Urothelium cell line (cell line): ENCODE measurements at places on chromosomes 12 and 14.
A peak's percentile ranks its signal among the peaks of the same experiment; 100 is the strongest.

DNA sequence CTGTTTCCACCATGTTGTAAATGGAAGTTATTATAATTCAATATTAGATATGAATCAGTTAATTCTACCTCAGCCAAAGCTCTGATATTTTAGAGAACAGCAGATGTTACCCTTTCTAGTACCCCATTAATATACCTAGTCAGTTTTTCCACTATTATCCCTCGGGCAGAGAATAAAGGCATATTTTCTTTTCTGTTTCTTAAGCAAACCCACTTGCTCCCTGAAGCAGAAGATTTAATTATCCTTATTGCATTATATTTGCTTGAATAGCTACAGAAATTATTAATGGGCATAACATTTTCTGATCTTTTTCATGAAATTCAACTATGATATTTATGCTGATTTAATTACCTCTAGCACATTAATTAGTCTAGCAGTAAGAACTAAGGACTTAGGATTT is 832.9 kb upstream of the FBXO33 start:
- DNase-seq: no peak

GRCh38 chr14:38108681-38109080 is 99.0 kb upstream of the SSTR1 start:
- no peak for DNase-seq

GRCh38 chr12:116323406-116324386 is 46.2 kb upstream of the MED13L start:
- no peak for DNase-seq

GRCh38 chr12:111488271-111488670 is 82.5 kb downstream of the SH2B3 start:
- DNase-seq: no peak

DNA sequence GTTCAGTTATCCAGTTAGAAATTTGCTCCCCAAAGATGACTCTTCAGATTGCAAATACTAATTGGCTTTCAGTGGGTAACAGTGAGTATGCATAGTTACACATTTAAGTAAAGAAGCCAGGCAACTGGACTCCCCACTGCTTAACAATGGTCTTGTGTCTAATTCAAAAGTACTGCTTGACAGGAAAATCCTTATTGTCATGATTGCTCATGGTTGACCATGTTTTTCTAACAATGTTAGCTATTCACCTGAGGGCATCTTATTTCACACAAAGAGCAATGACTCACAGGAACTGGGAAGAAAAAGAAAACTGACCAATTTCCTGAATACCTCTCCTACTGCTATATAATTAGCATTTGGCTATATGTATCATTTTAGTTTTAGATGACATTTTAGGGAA is 33.7 kb upstream of the ALG10B start:
- DNase-seq: peak; percentile 21

- no peak for DNase-seq
Observed at GRCh38 chr12:111193496-111193895, 175.4 kb downstream of the PHETA1 start.

DNA sequence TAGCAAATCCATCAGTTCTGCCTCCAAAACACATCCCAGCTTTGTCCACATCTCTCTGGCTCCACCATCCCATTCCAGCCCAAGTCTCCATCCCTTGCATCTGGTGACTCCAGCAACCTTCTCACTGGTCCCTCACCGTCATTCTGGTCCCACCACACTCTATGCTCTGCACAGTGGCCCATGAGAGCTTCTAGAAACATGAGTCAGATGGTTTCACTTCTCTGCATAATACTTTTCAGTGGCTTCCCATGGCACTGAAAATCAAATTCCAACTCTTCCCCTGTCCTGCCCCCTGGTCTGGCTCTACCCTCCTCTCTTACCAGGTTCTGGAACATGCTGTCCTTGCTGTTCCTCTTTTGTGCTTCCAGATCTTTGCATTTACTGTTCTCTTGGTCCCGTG is 17.2 kb upstream of the C12orf76 start:
- no peak for DNase-seq

GRCh38 chr14:53375599-53375998 is 222.5 kb upstream of the DDHD1 start:
- DNase-seq: no peak

- DNase-seq: no peak
Observed at GRCh38 chr14:100165376-100165775, 5.9 kb upstream of the DEGS2 start.

DNA sequence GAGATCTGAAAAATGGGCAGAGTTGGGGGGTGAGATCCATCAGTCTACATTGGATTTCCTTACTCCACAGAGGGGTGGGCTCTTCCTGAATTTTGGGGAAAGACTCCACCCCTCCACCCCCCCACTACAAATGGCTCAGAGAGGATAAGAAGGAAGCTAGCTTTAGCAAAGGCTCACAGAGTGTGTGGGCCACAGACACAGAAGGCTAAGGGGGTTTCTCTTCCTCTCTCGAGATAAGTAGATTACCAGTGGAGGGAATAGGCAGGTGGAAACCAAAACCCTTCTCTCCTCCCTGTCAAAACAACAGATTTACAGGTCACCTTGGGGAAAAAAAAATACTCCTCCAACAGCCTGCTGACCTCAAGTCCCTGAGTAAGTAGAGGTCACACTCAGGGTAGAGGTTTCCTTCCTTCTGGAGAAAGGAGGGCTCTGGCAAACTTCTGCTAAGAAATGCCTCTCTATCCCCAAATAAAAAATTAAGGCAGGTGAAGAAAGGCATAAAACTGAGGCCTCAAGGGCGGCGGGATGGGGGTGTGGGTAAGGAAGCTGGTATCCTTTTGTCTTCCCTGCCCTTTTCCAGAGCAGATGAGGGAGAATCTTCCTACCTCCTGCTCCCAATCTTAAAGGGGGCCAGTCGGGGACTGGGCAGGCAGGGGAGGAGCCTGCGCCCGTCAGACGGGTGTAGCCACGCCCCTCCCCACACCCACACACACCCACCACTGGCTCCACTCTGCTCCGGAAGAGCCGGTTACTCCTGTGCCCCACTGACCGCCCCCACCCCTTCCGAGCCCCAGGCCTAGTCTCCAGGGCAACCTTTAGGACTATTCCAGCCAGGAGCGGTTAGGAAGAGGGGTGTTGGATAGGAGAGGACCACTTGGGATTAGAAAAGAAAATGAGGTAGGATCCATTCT is 1.9 kb upstream of the BAZ2A start:
- DNase-seq: peak; percentile 64

GRCh38 chr12:15152456-15152855 is 68.8 kb downstream of the RERG start:
- DNase-seq: no peak

DNA sequence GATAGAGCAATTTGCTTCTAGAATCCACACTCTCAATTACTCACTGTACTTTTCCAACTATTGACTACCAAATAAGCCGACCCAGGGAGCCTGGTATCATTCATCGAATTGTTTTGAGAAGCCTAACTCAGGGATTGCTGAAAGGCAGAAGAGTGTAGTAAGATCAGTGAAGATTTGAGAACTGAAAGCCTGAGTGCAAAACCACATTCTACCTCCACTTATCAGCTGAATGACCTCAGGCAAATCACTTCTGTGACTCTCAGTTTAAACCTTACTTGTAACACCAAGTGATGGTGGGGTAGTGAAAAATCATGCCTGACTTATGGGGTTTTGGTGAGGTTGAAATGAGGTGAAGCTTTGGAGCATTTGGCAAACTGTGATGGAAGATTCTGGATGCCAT is 126.1 kb upstream of the MAX start:
- no peak for DNase-seq

DNA sequence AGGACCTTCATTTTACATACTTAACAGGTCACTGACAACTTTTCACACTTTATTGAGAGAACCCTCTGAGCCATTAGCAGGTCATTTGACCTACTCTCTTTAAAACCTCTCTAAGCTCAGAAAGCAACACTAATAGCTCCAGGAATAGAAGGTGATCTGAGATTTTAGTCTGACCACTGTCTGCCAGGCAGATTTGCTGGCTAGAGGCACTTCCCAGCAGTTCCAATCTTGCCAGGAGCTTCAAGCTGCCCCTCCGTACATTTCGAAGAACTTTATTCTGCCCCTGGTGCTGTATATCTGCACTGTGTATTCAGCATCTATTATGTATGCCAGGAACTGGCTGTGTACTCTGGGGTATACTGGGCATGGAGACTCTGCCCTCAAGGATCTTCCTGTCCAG is 56.3 kb downstream of the GPHB5 start:
- DNase-seq: no peak

DNA sequence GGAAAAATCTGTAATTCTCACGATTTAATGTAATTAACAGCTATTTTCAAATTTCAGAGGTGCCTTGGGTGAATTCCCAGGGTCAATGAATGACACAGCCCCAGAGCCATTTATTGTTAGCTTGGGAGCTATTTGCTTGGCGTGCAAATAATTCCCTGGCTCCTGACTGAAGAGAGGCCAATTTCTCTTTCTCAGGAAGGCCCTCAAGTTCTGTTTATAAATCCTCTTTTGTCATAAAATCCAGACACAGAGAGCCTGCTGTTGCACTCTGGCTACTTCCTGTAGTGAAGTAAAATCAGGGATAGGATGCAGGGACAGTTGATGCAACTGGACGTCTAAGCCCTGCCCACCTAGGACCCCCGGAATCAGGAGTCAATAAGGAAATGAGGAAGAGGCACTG is 154.3 kb downstream of the TMX1 start:
- no peak for DNase-seq
